DMS79 (cell line): ENCODE measurements at places on chromosomes 4 and X.
A peak's percentile ranks its signal among the peaks of the same experiment; 100 is the strongest.

DNA sequence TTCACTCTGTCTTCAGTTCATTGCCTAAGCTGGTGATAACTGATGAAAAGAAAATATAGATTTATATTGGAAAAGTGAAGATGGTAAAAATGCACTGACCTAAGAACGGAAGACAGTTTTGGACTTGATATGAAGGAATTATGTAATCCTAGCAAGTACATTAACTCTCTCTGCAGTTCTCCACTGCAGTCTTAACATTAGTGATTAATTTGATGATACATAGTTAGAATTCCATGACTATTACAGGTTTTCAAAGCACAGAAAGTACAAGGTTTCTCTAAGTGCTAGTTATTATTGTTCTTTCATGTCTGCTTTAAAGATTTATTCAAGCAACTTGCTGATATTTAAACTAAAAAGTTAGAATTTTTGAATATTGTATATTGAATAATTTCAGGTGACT lies 1591.7 kb upstream of the ADGRL3 start:
- DNase-seq: no peak

- DNase-seq: no peak
Measured at GRCh38 chr4:86630629-86631028, 36.5 kb downstream of the PTPN13 start.

DNA sequence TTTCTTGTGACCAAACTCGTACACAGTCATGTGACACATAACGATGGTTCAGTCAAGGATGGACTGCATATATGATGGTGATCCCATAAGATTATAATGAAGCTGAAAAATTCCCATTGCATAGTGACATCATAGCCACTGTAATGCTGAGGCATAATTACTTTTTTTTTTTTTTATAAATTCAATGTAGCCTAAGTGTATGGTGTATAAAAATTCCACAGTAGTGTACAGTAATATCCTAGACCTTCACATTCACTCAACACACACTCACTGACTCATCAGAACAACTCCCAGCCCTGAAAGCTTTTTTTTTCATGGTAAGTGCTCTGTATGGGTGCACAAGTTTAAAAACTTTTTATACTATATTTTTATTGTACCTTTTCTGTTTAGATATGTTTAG lies 105.0 kb downstream of the AREG start:
- DNase-seq: no peak

GRCh38 chrX:6041630-6042029 lies 187.0 kb downstream of the NLGN4X start:
- DNase-seq: no peak

- DNase-seq: no peak
Measured at GRCh38 chr4:106629268-106629625, 260.7 kb upstream of the GIMD1 start.

- no peak for DNase-seq
Measured at GRCh38 chrX:120021927-120022326, 55.6 kb downstream of the RHOXF2B start.

GRCh38 chr4:186920483-186920882 lies 196.8 kb upstream of the FAT1 start:
- DNase-seq: no peak

DNA sequence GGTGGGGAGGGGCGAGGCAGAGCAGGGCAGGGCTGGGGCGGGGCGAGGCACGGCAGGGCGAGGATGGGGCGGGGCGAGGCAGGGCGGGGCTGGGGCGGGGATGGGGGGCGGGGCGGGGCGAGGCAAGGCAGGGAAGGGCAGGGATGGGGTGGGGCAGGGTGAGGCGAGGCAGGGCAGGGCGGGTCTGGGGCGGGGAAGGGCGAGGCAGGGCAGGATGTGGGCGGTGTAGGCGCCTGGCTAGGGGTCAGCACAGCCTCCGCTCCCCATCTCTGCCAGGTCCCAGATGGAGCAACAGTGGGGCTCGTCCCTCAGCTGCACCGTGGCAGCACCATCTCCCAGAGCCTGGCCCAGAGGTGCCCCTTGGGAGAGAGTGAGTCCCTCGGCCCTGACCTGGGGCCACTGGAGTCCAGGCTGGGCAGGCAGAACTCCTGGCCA lies 4.2 kb upstream of the SRPK3 start:
- no peak for DNase-seq

DNA sequence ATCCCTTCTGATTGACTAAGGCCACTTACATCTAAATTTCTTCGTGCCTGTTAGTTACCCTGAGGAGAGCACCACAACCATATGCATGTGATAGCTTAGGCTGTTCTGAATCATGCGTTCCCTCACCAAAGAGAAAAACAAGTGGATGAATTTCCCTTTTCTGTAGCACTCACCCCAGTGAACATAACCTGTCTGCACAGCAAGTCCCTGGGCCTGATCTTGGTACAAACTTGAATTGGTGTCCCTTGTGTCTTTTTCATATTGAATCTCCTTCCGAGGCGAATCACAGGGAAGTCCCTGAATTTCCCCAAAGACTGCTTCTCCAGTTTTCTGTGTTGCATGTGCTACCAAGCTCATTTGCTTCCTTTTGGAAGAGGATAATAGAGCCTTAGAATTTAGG lies 100.4 kb downstream of the KLHL8 start:
- no peak for DNase-seq

DNA sequence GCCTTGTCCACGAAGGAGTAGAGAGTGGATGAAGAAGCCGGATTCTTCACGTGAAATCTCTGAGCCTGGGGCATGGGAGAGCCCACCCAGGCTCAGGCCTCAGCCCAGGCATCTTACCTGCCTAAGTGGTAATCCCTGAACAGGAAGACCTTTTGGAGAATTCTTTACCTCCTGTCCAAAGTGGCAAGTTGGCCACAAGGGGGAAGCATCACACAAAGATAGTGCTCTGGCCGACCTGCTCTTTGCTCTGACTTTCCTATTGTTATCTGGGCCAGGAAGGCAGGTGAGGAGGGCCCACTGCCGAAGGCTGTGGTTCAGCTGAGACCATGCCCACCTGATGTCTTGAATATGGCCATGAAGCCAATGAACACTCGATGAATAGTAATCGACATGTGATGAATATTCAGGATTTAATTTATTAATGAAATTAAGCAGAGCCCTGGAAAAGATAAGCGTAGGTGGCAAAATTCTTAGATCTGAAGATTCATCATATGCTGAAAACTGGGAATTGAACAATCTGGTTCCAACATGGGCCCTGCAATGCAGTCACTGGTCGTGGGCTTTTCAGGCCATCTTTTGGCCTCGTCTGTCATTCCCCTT lies 93.8 kb downstream of the PDGFRA start:
- DNase-seq: peak; percentile 52

DNA sequence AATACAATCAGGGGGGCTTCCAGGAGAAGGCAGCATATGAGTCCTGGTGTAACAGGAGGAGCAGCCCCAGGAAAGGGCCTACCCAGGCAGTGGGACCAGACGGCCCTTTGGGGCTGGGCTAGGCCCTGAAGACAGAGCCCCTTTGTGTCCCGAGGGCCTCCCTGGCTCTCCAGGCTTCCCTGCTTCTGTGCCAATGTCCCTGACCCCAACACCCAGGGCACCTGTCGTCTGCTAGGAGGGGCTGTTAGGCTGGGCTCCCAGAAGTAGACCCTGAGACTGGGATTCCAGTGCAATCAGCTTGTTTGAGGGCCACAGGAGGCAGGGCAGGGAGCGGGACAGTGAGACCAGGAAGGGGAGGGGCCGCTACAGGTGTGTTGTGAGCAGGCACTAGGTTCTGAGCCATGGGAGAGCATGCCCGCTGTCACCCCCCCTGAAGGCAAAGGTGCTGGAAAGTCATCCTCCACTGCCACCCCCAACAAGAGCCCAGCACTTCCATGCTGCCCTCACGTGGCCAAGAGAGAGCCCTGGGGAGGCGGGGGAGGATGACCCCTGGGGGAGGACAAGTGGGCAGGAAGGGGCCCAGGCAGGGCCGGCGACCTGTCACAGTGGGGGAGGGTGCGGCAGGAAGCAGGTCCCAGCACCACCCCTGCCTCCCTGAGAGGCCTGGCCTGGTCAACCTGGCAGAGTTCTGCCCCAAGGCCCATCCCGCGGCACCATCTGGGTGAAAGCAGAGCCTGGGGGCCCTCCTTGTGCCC lies 64.8 kb downstream of the ADRA2C start:
- DNase-seq: no peak

DNA sequence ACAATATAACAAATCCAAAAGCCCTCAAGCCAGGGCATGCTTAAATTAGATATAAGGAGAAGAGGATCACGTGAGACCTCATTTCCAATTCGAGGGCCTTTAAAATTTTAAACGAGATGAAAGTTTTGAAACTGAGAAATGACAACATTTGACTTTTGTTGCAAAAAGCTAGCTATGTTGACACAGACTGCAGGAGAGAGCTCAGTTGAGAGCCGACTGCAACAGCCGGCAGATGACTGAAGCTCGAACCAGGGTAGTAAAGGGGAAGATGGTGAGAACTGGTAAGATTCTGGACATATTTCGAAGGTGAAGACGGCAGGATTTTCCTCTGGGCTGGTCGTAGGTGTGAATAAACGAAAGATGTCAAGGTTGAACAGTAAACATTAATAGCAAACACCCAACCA lies 773 bp downstream of the PRMT9 start:
- no peak for DNase-seq

- DNase-seq: no peak
Measured at GRCh38 chrX:103730796-103731493, 20.2 kb downstream of the TMEM31 start.

- DNase-seq: no peak
Measured at GRCh38 chrX:57651169-57651919, 28.7 kb downstream of the NLRP2B start.

GRCh38 chrX:153394612-153395011 lies 6.5 kb downstream of the PNMA6E start:
- DNase-seq: no peak

DNA sequence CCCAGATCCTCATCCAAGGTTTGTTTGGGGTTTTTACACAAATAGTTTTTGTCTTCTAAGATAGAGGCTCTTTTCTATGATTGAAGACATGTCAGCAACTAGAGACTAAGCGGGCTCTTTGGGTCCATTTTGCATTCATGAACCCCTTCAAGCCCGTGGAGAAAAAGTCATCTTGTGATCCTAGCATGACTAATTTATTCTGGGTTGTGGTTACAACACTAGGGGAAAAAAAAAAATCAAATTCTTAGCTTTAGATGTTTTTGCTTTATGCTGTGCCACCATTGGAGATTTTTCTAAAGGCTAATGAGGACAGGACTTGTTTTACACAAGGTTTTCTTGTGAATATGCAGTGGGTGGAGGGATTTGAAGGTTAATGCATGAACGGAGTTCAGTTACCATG lies 440.0 kb downstream of the PCDH7 start:
- no peak for DNase-seq

DNA sequence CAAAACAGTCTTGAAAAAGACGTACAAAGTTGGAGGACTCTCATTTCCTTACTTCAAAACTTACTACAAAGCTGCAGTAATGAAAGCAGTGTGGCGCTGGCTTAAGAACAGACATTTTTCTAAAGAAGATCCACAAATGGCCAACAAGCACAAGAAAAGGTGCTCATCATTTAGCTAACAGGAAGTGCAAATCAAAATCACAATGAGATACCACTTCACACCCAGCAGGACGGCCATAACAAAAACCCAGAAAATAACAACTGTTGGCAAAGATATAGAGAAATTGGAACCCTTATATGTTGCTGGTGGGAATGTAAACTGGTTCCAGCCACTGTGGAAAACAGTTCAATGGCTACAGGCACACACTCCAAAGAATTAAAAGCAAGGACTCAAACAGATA lies 3.3 kb downstream of the PDZD4 start:
- no peak for DNase-seq

DNA sequence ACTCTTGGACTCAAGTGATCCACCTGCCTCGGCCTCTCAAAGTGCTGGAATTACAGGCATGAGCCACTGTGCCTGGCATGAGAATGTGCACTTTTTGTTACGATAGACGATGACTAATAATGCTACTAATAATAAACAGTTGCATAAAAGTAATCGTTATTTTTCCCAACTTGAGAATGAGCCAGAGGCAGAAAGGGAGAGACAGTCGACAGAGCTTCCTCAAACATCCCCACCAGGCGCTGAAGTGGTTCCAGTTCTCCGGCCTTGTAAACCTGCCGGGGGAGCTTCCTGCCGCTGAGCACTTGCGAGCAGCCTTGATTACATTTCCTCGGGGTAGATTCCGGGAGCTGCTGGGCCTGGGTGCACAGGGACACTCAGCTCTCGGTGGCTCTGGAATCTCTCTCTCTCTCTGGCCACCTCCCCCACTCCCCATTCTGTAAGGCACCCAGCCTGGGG lies 8.9 kb upstream of the HTRA3 start:
- DNase-seq: no peak

GRCh38 chr4:136283977-136284376 lies 1248.3 kb downstream of the PCDH18 start:
- DNase-seq: no peak

GRCh38 chrX:43087830-43088229 lies 309.9 kb upstream of the PPP1R2C start:
- no peak for DNase-seq

GRCh38 chr4:152164561-152164960 lies 371.3 kb downstream of the FBXW7 start:
- DNase-seq: no peak

DNA sequence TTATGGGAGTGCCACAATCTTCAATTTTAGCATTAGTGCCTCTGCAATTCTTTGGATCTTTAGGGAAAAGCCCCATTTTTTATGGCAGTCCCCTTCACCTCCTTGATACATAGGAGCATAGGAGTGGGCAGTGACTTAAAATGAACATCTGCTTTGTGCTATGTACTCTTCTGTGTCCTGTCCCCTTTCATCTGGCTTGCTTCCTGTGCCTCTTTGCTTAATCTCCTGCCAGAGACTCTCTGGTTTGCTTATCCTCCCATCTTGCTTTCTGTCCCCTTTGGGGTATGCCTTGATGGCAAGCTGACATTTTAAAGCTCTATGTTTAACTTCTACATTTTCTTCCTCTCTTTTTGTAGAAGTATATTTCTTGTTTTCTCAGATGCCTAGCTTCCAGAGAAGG lies 12.3 kb downstream of the PGK1 start:
- no peak for DNase-seq

- DNase-seq: no peak
Measured at GRCh38 chrX:65726715-65727114, 59.3 kb downstream of the MSN start.

DNA sequence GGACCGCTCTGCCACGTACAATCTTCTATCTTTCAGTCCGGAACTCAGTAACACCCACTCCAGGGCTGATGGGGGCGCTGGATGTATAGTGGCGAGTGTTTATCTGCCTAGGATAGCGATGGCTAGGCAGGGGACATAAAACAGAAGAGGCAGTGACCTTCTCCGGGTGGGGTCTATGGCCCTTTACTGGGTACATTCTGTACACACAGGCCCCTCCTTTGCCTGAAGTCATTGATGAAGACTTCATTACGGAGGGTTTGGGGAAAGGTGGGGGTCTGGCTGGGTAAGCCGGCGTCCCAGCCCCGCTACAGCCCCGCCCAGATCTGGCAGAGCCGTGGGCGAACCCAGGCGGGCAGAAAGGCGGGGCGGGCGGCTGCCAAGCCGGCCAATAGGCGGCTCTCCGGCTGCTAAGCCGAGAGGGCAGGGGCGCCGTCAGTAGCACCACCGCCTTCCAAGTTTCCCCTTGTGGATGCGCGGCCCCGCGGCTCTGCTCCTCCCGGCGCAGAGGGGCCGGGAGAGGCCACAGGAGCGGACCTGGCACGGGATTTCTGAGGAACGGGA lies at the start of gene CHST7:
CHST7 (plus strand) TSS at position 435 of the 561 bp plus-strand sequence. CDS start 167 bp downstream, outside the sequence.
- no peak for DNase-seq

- no peak for DNase-seq
Measured at GRCh38 chr4:56806666-56807065, 14.8 kb downstream of the SPINK2 start.
